ENCODE measurements at places on chromosomes 13 and 19.

DNA sequence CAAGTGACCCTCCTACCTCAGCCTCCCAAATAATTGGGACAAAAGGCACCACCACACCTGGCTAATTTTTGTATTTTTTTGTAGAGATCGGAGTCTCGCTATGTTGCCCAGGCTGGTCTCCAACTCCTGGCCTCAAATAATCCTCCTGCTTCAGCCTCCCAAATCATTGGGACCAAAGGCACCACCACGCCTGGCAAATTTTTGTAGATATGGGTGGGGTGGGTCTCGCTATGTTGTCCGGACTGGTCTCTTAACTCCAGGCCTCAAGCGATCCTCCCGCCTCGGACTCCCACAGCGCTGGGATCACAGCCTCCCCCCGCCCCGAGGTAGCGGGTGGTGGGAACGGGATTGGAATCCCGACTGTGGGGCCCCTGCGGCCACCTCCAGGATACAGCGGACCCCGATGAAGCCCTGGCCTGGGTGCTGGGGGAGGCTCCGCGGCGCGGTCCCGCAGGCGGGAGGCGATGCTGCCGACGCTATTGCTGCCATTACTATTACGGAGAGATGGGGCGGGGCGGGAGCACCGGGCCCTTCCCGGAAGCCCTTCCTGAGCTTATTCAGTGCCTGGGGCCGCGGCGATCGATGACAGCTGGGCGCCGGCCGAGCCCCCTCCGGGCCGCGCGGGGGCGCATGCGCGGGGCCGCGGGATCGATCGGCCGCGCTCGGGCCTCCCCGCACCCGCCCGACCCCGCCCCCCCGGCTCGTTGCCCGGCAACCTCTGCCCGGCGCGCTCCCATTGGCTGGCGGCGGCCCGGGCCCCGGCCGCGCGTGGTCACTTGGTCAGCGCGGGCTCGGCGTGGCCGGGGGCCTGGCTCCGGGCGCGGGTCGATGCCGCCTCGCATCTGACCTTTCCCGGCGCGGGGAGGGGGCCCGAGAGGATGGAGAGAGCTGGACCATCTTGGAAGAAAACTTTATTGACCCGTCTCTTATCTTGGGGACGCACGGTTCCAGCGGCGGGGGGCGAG, 27.9 kb upstream of the ONECUT3 start:
- peak; percentile 56 for DNase-seq

DNA sequence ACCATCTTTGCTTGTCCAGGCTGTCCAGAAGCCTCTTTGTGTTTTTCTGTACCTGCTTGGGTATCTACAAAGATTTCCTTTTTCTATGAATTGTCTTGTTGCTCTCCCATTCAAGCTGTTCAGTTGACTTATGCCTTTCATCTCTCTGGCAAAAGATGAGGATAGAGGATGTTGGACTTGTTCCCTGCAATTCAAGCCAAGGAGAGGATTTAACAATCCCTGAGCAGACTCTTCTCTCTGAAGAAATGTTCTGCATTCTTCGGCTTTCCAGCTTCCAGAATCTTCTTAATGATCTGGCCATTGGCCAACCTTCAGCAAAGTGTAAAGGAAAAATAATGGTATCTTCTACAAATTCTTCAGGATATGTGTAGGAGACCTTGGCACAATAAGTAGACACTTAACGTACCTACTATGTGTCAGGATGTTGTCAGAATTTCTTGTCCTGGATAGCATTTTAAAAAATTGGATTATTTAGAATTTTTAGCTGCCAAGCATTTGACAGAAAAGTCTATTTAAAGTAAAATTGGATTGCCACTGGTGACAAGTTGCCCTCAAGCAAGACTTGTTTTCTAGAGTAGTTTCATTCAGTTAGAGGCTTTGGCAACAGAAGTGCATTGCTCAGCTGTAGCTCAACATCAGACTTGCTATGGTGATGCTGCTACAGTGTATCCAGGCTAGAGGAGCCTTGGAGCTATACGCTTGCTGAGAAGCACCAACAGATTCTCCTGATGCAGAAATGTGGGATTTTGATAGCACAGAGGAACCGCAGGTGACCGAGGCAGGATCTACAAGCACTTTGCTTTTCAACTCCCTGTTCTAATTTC, 455.7 kb downstream of the SUCLA2 start:
- no peak for DNase-seq

DNA sequence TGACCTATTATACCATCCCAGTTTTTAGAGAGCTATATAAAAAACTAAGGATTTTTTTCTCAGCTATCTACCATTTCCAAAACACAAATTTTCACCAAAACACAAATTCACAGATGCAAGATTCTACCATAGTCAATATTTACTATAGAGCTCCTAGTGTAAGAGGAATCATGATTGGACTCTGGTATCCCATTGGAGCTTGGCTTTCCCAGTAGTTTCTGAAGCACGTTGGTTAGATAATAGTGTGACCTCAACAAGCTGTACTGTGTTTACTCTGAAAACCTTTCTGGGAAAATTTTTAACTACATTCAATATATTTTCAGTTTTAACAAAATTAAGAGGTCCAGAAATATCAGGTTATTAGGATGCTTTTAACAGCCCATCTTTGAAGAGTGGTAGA, 660.6 kb upstream of the SLC10A2 start:
- no peak for DNase-seq

GRCh38 chr19:45279587-45280192, 28.6 kb downstream of the MARK4 start:
- no peak for DNase-seq

- no peak for DNase-seq
Measured at GRCh38 chr13:113668491-113668971, 1.5 kb downstream of the GRK1 start.

DNA sequence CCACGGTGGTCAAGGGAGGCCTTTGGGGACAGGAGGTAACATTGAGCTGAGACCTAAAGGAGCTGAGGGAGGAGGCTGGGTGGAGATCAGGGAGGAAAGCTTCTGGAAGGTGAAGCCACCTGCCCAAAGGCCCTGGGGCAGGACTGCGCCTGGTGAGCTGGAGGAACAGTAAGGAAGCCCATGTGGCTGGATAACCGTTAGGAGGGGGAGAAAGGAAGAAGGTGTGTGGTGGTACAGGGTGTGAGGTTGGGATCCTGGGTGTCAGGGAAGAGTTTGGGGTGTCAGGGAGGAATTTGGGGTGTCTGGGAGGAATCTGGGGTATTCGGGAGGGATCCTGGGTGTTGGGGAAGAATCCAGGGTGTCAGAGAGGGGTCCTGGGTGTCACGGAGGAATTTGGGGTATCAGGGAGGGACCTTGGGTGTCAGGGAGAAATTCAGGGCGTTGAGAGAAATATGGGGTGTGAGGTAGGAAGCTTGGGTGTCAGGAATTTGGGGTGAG, 695 bp downstream of the TICAM1 start:
- no peak for DNase-seq

- no peak for DNase-seq
Measured at GRCh38 chr19:33845498-33845897, 48.8 kb downstream of the KCTD15 start.

GRCh38 chr13:108943842-108944241, 314.4 kb downstream of the MYO16 start:
- no peak for DNase-seq

GRCh38 chr13:110497003-110497402, 64.5 kb downstream of the RAB20 start:
- no peak for DNase-seq

DNA sequence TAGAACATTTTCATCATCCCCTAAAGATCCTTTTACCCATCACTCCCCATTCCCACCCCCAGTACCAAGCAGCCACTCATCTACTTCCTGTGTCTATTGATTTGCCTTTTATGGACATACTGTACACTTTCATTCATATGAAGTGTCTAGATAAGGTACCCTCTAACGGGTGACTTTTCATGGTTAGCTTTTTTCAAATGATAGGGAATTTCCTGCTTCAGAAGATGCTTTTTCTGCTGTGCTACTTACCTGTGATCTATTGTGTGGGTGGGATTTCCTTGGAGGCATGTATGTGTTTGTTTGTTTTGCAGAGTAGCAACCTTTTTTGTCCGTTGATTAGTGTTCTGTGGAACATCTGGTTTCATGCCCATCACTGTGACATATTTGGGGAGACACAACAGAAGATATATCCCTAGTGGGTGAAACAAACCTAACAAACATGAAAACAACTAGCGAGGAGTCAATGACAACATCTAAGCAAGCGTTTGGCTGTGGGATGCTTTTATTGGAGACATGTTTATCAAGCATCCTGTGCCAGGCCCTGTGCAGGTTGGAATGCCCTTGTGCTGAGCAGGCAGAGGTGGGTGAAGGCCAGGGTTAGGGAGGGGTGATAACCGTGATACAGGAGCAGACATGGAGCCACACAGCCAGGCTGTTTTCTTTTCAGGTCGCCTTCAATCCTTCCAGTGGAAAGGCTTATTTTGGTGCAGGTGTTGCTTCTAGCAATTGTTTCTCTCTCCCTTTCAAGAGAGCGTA, 17.6 kb downstream of the SPINT2 start:
- no peak for DNase-seq

DNA sequence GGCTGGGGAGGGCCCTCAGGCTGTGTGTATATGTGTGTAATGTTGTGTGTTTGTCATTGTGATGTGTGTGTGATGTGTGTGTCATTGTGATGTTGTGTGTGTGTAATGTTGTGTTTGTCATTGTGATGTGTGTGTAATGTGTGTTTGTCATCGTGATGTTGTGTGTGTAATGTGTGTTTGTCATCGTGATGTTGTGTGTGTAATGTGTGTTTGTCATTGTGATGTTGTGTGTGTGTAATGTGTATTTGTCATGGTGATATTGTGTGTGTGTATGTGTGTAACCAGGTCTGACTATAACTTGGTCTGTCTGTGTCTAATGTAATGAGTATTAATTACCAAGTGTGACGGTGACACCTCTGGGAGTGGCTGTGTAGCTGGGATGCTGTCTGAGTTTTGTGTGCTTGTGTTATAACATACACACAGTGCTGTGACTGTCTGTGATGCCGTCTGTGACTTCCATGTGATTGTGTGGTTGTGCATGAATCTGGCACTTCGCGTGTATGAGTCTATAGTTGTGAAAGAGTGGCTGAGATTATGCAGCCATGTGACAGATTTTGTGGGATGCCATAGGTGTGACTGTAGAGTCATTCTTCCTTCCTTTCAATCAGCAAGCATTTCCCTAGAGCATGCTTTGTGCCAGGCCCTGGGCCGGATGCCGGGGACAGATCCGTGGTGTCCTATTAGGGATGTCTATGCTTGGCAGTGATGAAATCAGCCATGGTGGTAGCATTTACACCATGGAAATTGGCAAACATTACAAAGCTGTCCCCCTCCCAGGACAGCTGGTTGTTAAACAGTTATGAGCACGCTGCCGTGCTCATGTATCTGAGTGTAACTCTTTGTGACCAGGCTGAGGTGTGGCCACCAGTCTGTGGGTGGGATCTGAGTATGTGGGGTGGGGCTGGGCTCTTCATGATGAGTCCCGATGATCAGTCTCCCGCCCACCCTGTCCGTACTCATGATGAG, 6.4 kb downstream of the TNFSF14 start:
- peak; percentile 64 for DNase-seq

All from activated CD4-positive, alpha-beta T cell treated with anti-CD3 and anti-CD28 coated beads for 48 hours (primary cell).